ENCODE measurements at places on chromosomes 7 and 10.

- H3K4me1 ChIP-seq: no peaks in the 10 kb centered on the region
- H3K4me3 ChIP-seq: no peak overlapping the region
- H3K27ac ChIP-seq: no peak overlapping the region
- peaks cover 26% of the 10 kb centered on the region for H3K27me3 ChIP-seq
- DNase-seq: no peak
- no peaks in the 10 kb centered on the region for H3K36me3 ChIP-seq
Observed at GRCh38 chr7:101436857-101437576, 74.3 kb downstream of the COL26A1 start.

DNA sequence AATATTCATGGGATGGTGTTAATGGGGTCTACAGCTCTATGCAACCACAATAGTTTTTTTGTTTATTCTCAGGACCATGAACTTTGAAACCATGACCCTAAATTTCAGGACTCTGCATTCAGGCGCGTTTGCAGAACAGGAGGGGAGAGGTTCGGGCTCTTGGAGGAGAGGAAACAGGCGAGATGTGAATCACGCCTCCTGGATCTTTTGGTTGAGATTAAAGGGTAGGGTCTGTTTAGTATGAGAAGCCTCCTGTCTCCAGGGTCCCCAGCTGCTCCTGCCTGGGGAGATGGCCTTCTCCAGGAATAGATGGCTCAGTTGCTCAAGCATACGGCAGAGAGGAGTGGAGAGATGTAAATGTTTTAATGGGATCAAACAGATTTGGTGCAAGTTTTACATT lies 18.2 kb downstream of the TLL2 start:
- H3K4me1 ChIP-seq: no peaks in the 10 kb centered on the region
- no peak overlapping the region for H3K4me3 ChIP-seq
- H3K27me3 ChIP-seq: peaks cover 7% of the 10 kb centered on the region
- no peaks in the 10 kb centered on the region for H3K36me3 ChIP-seq

DNA sequence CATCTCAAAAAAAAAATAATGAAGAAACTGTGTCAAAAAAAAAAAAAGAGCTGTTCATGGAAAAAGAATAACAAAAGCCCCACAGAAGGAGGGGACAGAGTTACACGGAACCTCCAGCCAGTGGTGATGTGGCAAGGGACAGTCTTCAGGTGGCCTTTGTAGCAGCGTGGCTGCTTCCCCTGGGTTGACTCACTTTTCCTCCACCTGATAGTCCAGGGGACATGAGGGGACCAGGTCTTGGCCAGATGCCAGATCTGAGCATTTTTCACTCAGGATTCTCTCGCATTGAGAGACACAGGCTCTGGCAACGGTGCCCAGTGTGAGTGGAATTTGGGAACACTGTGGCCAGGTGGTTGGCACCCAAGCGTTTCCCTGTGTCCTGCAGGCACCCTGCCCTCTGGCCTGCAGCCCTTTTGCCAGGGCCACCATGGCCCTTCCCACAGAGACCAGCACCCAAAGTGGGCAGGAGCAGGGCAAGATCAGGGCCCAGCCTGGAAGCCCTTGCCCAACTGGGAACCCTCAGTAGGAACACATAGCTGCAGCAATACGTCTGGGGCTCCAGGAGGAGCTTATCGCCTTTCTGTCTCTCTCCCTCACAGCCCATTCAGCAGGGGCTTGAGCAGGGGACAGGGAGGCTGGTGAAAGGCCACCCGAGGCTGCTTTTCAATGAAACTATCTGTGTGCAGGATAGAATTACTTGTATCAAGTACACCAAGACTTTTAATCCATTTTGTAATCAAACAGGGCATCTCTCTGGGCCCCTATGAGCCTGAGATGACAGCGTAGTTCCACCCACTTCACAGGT lies 159.1 kb downstream of the UBE2H start:
- no peak overlapping the region for H3K4me3 ChIP-seq
- H3K27me3 ChIP-seq: peaks cover 10% of the 10 kb centered on the region
- H3K36me3 ChIP-seq: no peaks in the 10 kb centered on the region
- H3K27ac ChIP-seq: no peak overlapping the region
- no peak for DNase-seq

DNA sequence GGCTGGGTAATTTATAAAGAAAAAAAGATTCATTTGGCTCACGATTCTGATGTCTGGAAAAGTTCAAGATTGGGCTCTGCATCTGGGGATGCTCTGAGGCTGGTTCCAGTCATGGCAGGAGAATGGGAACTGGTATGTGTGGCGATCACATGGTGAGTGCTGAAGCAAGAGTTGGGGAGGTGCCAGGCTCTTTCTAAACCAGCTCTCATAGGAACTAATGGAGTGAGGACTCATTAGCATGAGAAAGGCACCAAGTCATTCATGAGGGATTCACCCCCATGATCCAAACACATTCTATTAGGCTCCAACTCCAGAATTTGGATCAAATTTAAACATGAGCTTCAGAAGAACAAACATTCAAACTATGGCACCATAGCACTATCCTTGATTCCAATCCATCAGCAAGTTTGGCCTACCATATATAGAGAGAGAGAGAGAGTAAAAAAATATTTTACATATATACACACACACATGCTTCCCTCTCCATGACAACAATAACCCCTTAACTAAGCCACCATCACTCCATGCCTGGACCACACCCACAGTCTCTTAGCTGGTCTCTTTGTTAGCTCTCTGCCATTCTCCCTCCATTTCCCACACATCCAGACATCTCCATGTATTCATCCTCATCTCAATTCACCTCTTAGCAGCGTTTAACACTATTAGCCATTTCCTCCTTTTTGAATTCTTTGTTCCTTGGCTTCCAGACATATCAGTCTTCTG lies 57.9 kb downstream of the NPY start:
- H3K4me1 ChIP-seq: peaks cover under 1% of the 10 kb centered on the region
- H3K36me3 ChIP-seq: no peaks in the 10 kb centered on the region

- peaks cover 1% of the 10 kb centered on the region for H3K36me3 ChIP-seq
- H3K27ac ChIP-seq: no peak overlapping the region
- peaks cover 32% of the 10 kb centered on the region for H3K4me1 ChIP-seq
- H3K4me3 ChIP-seq: no peak overlapping the region
- no peak for DNase-seq
Observed at GRCh38 chr10:3484306-3485056, 300.5 kb downstream of the KLF6 start.

- DNase-seq: no peak
- peaks cover 7% of the 10 kb centered on the region for H3K4me1 ChIP-seq
- H3K27me3 ChIP-seq: peaks cover 14% of the 10 kb centered on the region
- H3K36me3 ChIP-seq: no peaks in the 10 kb centered on the region
- H3K27ac ChIP-seq: no peak overlapping the region
Observed at GRCh38 chr7:135802697-135803096, 54.1 kb upstream of the FAM180A start.

GRCh38 chr10:35208536-35208935 lies 81.9 kb downstream of the CREM start:
- H3K27me3 ChIP-seq: no peaks in the 10 kb centered on the region
- peak overlapping the region; percentile 33 for H3K4me3 ChIP-seq
- H3K27ac ChIP-seq: peak overlapping the region; percentile 80

DNA sequence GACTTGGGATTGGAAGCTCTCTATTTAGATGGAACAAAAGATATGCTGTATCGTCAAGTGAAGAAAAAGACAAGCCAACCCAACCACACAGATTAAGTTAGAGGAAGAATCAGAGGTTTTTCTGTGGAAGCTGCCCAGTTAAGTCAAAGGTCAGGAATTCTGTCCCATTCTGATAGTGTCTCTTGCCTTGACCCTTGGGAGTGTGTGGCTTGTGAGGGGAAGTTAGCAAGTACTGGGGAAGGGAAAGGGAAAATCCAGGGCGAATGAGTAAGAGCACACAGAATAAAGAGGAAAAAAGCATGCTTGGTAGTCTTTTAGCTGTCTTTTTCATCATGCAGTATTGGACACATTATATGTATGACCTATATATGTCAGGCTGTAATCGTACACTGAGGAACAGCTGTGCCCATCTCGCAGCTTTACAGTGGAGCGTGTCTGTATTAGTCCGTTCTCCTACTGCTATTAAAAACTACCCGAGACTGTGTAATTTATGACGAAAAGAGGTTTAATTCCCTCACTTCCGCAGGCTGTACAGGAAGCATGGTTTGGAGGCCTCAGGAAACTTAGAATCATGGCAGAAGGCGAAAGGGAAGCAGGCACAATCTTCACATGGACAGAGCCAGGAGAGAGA lies 197.2 kb downstream of the GALNT17 start:
- no peak overlapping the region for H3K4me3 ChIP-seq
- no peaks in the 10 kb centered on the region for H3K4me1 ChIP-seq
- DNase-seq: no peak
- H3K27ac ChIP-seq: no peak overlapping the region

- no peak for DNase-seq
- H3K36me3 ChIP-seq: no peaks in the 10 kb centered on the region
- H3K27me3 ChIP-seq: peaks cover 9% of the 10 kb centered on the region
- H3K27ac ChIP-seq: no peak overlapping the region
- no peak overlapping the region for H3K4me3 ChIP-seq
Observed at GRCh38 chr10:110657973-110658691, 14.0 kb downstream of the RBM20 start.

DNA sequence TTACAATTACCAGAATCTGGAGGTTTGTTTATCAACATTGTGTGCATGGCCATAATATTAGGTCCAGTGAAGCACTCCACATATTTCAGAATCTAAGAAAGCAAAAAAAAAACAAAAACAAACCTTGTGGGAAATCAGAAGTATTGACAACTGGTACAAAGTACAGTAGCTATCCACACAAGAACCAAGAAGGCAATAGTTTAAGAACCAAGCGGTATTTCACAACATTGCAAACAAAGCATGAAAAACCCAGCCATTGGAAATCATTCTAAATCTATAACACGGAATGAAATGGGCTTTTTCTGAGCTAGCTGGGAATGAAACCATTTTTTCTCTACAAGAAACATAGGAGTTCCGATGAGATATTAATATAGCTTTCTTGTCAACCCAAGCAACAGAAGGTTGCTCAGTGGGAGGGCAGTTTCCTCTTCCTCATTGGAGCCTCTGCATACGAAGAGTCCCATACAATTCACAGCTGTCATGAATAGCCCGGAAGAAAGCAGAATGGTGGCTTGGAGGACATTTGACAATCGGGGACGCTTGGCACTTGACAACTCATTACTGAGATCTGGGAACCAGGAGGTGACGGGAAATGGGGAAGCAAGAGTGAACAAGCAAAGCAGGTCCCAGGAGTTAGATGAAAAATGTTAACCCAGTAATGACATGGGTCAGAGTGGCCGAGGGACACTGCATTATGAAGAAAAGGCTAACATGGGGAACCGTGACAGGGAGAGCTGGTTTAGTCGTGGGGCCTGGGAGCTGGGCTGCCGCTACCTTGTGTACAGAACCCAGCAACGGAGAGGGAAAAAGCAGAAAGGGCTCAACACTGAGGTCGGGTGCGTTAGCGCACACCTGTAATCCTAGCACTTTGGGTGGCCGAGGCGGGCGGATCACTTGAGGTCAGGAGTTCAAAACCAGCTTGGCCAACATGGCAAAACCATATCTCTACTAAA lies 7.8 kb downstream of the PHYH start:
- H3K36me3 ChIP-seq: peaks cover 18% of the 10 kb centered on the region
- H3K4me1 ChIP-seq: peaks cover 12% of the 10 kb centered on the region
- H3K4me3 ChIP-seq: no peak overlapping the region
- no peak overlapping the region for H3K27ac ChIP-seq
- H3K27me3 ChIP-seq: no peaks in the 10 kb centered on the region

GRCh38 chr10:105714728-105715127 lies 1073.6 kb downstream of the SORCS3 start:
- DNase-seq: no peak
- H3K27ac ChIP-seq: no peak overlapping the region
- H3K4me1 ChIP-seq: no peaks in the 10 kb centered on the region
- no peaks in the 10 kb centered on the region for H3K27me3 ChIP-seq
- no peaks in the 10 kb centered on the region for H3K36me3 ChIP-seq

DNA sequence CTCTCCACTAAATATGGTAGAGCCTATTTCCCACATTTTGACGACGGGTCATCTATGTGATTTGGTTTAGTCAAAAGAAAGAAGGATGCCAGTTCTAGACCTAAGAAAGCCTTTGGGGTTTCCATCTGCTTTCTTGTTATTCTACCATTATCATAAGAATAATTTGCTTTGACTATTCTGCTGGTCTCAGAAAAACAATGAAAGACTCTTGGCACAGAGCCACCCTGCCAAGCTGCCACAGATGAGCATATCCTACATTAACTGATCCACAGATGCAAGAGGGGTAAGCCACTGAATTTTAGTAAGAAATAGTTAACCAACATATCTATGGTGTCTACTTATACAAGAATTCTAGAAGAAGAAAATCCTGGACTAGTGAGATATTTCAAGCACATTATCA lies 158.6 kb upstream of the MAGI2 start:
- H3K4me3 ChIP-seq: no peak overlapping the region
- no peaks in the 10 kb centered on the region for H3K27me3 ChIP-seq
- DNase-seq: no peak
- no peaks in the 10 kb centered on the region for H3K4me1 ChIP-seq

- H3K4me1 ChIP-seq: peaks cover 8% of the 10 kb centered on the region
- H3K4me3 ChIP-seq: no peak overlapping the region
- no peaks in the 10 kb centered on the region for H3K27me3 ChIP-seq
- no peaks in the 10 kb centered on the region for H3K36me3 ChIP-seq
- DNase-seq: peak; percentile 53
Observed at GRCh38 chr10:22308390-22308789, 7.8 kb upstream of the COMMD3 start.
